ENCODE measurements at places on chromosomes 7 and 10.

DNA sequence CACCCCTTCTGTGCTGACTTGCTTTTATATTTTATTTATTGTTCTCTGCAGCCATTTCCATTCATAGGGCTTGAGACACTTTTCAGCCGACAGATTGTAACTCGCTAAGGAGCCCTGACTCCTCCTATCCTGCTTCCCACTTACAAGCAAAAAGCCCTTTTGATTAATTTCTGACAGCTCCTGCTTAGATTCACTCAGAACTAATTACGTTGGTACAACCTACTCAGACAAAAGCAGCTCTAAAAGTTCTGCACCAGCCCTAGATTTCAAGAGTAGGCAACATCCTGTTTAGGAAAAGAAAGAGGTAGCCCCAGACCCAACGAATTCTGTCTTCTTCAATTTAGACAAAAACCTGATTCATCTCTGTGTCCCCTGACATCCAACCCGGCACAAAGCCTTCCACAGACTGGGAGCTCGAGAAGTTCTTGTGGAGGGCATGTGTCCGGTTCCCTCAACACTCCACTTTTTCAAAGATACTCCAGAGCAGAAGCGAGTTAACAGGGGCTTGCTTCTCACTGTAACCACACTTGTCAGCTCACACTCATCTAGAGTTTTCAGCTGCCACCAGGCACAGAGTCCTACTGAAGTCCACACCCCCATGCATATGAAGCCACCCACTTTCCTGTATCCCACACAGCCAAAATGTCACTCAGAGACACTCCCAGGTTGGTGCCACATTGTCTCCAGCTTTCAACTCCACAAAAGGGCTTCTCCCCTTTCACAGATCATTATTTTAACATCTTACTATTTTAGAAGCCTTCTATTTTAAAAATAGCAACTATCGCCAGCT is 113.6 kb upstream of the NFE2L3 start:
- no peak for DNase-seq

DNA sequence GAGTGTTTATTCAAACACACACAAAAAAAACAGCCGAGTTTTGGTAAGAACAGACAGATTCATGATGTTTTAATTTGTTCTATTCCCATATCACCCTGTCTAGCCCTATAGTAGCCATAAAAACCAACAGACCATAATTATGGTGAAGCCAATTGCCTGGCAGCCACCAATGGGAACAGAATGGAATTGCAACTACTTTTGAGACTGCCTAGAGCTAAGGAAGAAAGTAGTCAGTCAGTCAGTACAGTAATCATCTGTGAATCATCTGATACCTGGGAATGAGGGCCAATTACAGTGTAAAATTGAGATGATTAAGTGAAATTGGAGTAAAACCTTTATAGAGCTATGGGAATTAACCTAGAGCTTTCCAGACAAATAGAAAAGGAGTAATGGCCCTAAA is 952.7 kb upstream of the KCND2 start:
- no peak for DNase-seq

- DNase-seq: no peak
Measured at GRCh38 chr7:128022631-128023532, 8.4 kb downstream of the LRRC4 start.

DNA sequence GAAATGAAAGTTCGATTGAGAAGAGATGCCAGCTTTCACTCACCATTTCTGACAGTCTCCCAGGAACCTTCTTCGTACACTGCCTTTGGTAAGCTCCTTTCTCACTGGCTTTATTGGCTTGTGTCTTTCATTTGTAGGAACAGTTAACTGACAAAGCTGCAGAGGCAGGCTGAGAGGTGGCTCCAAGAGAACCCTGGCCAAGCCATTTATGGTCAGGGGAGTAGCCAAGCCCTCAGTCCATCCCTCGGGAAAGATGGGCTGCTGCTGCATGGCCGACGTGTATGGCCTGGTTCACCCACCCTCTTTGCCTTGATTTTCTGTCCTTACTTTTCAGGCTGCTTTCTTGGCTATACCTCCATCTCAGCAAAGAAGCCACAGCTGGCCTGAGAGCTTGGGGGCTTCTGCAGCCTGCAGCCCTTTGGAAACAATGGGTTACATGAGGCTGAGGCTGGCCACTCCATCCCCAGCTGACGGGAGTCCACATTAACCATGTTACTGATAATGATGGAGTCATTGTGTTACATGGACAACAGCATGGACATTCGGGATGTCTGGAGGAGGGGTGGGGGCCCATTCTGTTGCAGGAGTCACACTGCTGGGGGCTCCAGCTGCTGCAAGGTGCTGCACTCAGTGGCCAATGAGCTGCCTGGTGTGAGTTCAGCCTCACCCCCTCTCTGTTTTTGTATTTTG is at the start of gene OPALIN:
Gene OPALIN, minus strand, starts transcription at position 152 of the 690 bp plus-strand sequence. Its CDS starts 106 bp downstream, at position 46.
- DNase-seq: no peak

DNA sequence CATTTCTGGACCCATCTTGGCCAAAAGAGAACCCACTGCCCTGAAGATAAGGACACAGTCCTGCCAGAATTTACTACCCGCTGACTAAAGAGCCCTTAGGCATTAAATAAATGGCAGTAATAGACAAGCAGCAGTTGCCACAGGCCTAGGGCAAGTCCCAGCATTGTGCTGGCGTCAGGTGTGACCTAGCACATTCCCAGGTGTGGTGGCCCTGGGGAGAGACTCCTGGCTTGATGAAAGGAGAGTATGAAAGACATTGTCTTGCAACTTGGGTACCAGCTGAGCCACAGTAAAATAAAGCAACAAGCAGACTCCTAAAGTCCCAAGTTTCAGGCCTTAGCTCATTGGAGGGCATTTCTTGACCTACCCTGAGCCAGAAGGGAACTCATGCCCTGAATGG is 715.7 kb upstream of the SORCS1 start:
- no peak for DNase-seq

DNA sequence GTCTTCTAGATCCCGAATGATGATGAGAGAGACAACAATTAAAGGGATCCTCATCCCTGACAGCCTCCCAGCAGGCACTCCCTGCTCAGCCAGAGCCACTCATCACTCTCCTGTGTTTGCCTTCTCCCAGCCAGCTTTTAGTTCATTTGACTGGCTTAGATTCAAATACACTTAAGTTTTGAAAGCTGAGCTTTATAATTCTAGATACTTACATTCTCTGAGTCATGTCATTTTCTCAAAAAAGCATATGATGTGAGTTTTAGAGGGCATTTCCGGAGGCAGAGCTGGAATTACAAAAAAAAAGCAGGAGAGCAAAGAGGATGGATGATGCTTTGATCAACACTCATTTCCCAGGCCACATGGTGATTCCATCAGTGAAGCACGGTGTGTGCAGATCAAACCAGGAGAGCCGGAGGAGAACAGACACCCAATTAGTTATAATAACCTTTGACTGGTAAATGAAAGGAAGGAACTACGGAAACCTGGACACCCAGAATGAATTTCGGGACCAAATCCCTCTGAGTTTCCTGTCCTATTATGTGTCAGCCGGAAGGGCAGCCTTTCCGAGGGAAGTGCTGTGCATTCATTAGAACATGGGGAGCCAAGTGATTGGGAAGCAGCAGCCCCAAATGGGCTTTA is 81.5 kb upstream of the HPS1 start:
- no peak for DNase-seq

- DNase-seq: no peak
Measured at GRCh38 chr7:114310345-114311110, 104.1 kb upstream of the FOXP2 start.

GRCh38 chr10:34396663-34397062 is 418.4 kb downstream of the PARD3 start:
- no peak for DNase-seq

GRCh38 chr10:131915990-131916766 is 15.4 kb downstream of the PPP2R2D start:
- no peak for DNase-seq

DNA sequence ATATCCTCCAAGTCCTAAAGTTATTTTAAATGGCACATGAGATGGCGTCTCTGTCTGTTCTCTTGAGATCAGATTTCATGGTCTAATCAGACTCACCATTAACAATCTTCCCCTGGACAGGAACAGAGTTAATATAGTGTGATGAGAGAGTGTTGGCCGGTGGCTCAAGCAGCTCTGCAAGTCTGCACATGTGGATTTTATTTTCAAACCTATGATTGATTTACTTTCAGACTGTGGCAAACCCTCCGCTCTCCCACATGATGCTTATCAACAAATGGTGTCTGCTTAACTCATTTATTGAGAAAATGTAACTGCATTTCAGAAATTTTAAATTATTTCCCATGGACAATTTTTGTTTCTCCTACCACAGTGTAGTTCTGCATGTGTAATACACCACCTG is 46.5 kb upstream of the HGF start:
- no peak for DNase-seq

DNA sequence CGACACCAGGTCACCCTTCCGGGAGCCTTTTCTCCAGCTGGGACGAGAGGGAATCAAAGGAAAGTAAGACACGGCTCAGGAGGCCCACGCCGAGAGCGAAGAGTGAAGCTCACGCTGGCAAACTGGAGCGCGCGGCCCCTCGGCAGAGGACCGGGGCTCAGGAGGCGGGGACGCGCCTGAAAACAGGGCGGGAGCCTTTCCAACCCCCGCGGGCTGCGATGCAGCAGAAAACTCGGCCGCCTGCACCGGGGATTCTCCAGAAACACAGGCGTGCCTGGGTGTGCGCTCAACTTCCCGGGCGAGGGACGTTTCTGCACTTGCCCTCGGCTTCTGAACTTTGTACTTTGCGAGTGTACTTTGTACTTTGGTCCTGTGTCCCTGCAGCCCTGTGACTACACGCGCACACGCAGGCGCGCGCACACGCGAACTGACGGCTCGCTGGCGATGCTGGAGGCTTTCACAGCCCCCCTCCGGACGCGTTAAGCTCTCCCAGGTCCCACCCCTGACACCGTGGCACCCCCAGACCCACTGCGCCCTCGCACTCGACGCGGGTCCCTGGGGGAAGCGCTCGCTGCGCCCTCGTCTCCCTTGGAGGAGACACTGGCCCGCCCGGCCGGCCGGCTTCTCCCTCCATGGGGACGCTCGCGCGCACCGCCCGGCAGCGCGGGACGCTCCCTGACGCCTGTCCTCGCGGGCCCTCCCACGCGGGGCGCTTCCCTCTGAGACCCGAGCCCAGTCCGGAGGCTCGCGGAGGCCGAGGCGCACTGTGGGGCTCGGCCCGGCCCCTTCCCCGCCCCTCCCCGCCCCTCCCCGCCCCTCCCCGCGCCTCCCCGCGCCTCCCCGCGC is 588 bp upstream of the PAOX start:
- peak; percentile 87 for DNase-seq
